Activated T-cell treated with anti-CD3 and anti-CD28 coated beads, Interleukin-2, amount 50 U/mL, for 24 hours (primary cell): ENCODE measurements at places on chromosomes 7 and 10.

- no peak for DNase-seq
Observed at GRCh38 chr10:37639200-37639599, 218.2 kb downstream of the ZNF248 start.

- peak; percentile 81 for DNase-seq
Observed at GRCh38 chr10:35218339-35218955, 91.8 kb downstream of the CREM start.

- DNase-seq, result peak; percentile 25
Observed at GRCh38 chr7:155974186-155974897, 162.1 kb upstream of the SHH start.

DNA sequence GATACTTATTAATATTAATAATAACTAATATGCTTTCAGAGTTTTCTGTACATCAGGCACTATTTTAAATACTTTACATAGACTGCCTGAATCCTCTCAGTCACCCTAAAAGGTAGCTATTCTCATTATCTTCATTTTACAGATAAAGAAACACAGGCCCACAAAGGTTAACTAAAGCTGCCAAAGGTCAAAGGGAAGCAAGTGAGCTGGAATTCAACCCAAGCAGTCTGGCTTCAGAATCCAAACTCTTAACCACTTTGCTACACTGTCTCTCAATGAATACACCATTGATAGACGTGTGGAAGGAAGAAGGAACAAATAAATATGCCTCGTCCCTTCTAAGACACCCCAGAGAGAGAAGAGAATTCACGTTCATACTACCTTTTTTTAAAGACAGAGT, 52.0 kb downstream of the GFRA1 start:
- DNase-seq, result no peak

DNA sequence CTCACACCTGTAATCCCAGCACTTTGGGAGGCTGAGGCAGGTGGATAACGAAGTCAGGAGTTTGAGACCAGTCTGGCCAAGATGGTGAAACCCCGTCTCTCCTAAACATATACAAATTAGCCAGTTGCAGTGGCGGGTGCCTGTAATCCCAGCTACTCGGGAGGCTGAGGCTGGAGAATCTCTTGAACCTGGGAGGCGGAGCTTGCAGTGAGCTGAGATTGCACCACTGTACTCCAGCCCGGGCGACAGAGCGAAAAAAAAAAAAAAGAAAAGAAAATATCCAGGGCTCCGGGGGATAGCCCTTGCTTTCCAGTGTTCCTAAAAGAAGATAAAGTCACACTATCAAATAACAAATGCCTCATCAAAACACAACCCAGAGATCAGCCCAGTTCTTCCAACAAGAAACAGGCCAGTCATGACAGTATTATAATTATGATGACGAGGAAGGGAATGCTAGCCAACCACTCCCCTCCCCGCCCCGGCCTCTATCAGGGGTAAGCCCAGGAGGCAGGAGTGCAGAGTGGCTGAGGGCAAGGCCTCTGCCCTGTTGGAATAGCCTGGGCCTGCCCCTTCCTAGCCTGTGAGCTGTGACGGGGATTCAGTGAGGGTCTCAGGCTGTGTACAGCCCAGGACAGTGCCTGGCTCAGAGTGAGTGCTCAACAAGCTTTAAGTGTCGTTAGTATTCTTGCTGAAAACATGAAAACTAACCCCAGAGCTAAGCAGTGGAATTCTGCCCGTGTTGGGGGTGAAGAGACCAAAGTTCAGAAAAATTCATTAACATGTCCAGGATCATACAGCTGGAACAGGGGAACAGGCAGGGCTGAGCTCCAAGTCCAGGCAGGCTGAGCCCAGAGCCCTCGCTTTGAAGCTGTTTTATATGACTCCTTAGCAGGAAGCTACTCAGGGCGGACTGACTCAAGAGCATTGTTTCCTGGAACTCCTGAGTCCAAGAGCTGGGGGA, 54.3 kb downstream of the FAM241B start:
- DNase-seq, result no peak

- DNase-seq, result no peak
Observed at GRCh38 chr7:79615466-79615865, 162.0 kb upstream of the MAGI2 start.

GRCh38 chr7:74051629-74052410, 23.8 kb downstream of the ELN start:
- DNase-seq, result no peak

- no peak for DNase-seq
Observed at GRCh38 chr10:111879969-111880368, 303.6 kb downstream of the GPAM start.

DNA sequence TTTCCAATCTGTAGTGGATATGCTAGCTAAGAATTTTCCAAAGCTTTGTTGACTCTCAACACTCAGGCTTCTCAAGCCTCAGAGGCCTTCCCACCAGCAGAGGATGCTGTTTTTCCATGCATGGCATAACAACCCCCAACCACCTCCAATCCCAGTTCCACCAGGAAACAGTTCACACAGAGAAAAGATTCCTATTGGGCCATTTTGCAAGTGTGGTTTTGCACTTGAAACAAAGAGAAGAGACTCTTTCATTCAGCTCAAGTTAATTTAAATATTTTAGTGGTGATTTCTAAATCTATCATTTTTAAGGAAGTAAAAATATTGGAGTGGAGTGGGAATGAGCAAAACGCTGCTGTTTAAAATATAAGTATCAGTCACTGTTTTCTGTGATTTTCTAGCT, 105.6 kb upstream of the COL1A2 start:
- DNase-seq, result no peak

DNA sequence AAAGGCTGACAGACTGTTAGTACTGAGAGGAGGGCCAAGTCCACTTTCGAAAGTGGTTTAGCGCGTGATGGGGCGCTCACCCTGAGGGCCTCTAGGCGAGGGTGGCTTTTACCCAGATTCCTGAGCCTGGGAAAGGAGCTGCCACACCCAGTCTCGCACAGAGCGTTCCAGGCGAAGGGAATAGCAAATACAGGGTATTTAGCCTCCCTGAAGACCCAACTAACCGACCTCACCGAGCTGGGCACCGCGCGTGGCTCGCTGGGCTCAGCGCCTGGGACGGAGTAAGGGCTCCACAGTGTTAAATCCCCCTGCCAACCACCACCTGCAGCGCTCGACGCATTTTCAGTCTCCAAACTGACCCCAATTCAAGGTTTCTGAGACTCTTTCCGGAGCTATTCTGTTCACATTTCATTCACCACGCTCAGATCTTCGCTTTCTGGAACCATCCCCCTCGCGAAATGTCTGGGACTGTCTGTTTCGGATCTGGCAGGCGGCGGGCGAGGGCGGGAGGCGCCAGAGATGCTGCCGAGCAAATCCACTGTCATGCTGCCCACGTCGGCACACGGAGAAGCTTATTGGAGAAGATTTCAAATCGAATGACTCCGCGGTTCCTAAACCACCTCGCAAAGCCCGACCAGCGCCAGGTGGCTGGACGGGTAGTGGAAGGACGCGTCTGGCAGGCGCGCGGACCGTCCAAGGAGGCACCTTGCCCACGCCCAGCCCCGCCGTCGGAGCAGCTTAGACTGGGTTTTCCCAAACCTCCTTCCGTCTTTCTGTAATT, 1.4 kb upstream of the OSBPL3 start:
- peak; percentile 77 for DNase-seq

DNA sequence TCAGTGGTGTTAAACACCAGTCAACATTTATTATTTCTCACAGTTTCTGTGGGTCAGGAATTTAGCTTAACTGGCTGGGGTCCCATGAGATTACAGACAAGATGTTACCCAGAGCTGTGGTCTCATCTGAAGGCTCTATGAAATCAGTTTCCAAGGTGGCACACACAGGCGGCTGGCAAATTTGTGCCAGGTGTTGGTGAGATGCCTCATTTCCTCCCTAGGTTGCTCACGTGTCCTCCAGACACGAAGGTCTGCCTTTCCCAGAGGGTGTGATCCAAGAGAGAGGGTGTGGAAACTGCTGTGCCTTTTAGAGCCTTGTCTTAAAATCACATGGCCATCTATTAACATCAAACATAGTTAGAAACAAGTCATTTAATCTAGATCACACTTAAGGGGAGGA, 209.0 kb downstream of the JCAD start:
- DNase-seq, result no peak

DNA sequence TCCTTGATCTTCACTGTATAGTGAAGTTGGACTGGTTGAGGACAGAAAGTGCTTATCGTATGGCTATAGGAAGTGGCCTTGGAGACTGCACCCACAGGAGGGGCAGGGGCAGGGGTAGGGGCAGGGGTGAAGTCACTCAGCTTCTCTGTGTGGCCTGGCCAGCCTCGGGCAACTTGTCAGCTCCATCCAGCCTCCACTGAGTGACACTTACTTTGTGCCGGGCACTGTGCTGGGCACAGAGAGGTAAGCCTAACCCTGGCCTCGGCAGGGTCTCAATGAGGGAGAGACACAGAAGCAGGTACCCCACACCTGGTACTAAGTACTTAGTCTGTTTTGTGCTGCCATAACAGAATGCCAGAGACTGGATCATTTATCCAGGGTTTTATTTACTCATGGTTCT, 99.3 kb upstream of the CTBP2 start:
- DNase-seq, result no peak

GRCh38 chr10:91247360-91248111, 27.1 kb downstream of the PCGF5 start:
- DNase-seq, result no peak

GRCh38 chr7:139697056-139697455, 80.7 kb downstream of the HIPK2 start:
- DNase-seq, result no peak

- DNase-seq, result no peak
Observed at GRCh38 chr7:17302575-17303142, 4.2 kb downstream of the AHR start.

DNA sequence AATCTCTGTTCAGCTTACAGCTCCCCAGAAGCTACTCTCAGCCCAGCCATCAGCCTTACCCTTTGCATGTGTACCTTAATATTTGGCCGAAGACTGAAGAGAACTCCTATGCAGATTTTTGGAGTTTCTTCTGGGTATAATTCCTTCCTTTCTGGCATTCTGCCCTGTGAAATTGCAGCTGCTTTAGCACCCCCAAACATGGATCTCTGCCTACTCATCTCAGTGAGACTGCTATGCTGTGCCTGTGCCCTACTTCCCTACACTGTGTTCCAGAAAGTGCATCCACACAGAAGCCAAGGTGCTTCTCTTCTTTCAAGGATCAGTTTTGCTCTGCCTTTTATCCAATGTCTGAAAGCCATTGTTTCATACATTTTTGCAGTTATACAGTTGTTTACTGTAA, 81.6 kb downstream of the NPY start:
- DNase-seq, result no peak

- DNase-seq, result no peak
Observed at GRCh38 chr7:129925416-129926002, 27.3 kb downstream of the UBE2H start.

DNA sequence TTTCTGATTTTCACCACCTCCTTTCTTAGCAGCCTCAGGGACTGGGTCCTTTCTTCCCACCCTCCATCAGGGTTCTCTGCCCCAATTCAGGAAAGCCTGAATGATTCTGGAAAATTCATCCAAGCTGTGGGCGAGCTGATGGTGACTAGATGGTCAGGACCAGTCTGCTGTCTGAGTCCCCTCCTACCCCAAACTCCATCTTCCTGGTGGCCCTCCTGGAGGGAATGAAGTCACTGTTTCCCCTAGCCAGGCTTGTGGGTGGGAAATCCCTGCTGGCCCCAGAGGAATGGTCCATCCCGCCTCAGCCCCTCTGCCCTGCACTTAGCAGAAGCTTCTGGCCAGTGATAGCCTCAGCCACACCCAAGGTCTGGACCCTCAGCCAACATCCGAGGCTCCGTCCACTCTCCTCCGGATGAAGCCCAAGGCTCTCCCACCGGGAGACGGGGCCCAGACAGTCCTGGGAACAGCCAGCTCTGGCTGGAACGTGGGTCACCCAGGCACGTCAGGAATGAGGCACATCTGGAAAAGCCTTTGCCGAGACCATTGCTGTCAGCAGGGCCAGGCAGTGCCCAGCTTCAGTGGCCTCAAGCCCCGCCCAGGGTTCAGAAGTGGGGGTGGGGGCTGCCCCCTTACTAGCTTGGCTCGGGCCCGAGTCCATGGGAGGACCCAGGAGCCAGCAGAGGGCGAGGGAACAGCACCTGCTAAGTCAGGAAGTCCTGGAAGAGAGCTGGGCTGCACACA, 4.0 kb upstream of the AQP1 start:
- no peak for DNase-seq

DNA sequence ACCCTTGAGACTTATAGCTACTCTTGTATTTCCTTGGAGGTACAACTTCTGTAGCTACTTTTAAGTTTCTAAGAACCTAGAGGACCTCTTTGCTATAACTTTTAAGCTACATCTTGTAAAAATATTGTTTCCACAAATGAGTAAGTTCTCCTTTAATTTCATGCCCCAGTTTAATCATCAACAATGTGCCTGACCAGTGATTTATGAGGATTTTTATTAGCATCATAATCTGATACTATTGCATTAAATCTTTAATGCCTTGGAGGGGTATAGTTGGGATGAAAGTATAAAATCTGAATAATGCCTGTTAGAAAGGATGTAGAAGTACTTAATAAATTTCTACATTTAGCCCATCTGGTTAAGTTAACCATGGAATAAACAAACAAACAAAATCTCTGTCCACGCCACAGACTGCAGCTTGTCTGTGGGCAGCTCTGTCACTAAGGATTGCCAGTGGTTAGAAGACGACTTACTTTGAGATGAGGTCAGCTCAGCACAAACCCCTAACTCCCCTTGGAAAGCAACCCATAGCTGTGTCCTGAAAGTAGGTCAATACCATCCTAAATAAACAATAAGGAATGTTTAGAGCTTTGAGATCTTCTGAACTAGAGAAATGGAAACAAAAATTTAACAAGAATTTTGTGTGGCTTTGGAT, 18.3 kb downstream of the UBE2D1 start:
- no peak for DNase-seq

DNA sequence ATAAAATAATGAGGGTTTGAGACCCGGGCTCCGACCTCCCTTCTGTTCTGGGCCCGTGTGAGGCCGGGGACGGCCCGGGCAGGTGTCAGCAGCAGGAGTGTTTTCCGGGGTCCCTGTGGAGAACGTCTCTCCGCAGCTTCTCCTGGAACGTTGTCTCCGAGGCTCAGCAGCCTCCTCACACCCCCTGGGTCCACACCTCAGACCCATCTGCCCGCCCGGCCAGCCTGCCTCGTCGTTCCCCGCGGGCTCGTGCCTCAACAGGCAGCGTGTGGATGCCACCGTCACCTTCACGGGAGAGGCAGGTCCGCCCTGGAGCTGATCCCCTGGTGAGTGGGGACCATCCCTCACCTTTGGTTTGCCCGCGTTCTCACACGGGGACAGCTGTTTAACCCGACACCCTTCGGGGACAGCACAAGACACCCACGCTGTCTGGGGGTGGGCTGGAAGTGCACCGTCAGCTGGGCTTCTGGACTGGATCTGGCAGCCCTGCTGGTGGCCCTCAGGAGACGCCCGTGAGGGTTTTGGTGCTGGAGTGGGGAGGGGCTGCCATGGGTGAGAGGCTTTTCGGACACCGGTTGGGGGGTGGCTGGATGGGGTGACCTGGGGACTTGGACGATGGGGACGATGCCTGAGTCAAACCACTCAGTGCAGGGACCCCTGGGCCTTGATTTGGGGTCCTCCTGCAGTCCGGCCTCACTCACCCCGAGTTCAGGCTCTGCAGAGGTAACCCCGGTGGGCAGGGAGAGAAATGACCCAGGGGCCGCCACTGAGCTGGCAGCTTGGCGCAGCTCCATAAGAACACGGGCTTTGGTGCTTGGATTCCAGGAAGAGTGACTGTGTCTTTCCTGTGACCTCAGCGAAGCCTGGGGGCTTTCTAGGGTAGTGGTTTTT, 131.7 kb downstream of the DNAJB6 start:
- no peak for DNase-seq
